ENCODE measurements at places on chromosomes 5 and 9.

DNA sequence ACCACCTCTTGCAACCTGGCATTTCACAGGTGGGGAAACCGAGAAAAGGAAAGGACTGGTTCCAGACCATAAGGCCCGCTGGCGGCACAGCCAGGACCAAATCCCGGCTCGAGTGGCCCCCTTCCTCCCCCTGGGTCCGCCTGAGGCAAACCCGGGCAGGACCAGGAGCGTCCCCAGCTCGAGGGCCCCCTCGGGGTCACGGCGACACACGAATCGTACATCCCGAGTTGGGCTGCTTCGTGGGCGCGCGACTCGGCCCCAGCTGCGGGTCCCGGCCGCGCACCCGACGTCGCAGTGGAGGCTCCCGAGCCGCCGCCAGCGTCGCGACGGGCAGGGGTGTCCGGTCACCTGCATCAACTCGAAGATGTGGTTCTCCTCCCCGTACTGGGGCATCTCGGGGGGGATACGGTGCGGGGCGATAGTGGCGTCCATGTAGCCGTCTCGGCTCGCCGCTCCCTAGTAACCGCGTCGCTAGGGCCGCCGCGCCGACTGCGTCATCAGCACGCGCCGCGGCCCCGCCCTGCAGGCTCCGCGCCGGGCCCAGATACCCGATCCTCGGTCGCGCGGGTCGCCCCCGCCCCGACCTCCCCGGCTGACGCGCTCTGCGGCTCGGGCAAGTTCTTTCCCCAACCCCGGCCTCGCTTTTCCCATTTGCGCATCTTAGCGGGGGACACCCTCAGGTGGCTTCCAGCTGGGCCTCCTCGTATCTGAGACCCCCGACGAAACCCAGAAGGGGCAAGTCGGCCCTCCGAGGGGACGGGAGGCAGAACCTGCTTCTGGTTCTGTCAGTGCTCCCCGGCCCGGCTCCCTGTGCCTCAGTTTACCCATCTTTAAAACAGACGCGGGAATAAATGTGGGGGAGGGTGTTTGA, at the start of gene AK8:
TSS of gene AK8 (minus strand) at position 461 of the 871 bp plus-strand sequence. CDS start at position 432, 29 bp downstream.
- peak; percentile 58 for DNase-seq

DNA sequence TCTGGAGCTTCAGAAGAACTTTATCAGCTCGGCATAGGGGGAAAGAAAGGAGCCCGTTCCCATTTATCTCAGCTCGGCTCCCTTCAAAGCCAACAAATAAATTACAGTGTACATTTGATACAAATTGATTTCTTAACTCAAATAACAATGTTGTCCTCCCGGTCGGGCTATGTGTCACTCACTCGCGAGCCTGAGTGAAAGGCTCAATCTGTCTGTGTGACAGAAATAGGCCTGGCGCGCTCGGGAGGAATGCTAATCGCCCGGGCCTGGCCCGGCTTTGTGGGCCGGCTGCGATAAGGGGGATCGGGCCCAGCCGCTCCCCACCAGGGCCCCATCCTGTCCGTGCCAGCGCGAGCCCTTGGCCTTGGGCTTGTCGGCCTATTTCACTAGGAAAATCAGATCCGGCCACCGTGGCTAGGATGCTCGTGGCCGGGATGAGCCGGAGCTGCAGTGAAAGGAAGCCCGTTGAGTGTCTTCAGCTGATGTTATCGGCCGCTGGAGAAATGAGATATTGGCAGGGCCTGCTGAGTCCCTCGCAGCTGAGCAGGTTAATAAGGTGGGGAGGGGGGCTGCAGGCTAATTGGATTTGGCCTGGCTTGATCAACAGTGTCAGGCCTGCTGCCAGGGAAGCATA, 258.7 kb downstream of the IRX1 start:
- no peak for DNase-seq

DNA sequence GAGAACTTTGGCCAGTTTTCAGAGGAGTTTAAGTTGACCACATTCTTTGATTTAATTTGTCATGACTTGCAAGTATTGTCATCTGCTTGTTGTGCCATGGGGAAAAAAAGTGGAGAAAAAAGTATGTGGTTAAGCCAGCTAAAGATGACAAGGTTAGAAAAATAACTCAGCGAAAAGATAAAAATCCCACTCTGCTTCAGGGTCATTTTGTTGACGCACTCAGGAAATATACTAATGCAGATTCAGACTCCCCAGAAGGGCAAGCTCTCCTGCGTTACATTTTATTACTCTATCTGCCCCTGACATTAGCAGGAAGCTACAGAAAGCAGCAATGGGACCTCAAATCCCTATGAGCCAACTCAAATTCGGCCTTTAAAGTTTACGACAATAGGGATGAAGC, 27.6 kb upstream of the TESK1 start:
- no peak for DNase-seq

GRCh38 chr5:54844905-54845566, 140.4 kb downstream of the ESM1 start:
- DNase-seq, result no peak

- no peak for DNase-seq
Measured at GRCh38 chr9:38687992-38688391, 31.9 kb downstream of the FAM240B start.

DNA sequence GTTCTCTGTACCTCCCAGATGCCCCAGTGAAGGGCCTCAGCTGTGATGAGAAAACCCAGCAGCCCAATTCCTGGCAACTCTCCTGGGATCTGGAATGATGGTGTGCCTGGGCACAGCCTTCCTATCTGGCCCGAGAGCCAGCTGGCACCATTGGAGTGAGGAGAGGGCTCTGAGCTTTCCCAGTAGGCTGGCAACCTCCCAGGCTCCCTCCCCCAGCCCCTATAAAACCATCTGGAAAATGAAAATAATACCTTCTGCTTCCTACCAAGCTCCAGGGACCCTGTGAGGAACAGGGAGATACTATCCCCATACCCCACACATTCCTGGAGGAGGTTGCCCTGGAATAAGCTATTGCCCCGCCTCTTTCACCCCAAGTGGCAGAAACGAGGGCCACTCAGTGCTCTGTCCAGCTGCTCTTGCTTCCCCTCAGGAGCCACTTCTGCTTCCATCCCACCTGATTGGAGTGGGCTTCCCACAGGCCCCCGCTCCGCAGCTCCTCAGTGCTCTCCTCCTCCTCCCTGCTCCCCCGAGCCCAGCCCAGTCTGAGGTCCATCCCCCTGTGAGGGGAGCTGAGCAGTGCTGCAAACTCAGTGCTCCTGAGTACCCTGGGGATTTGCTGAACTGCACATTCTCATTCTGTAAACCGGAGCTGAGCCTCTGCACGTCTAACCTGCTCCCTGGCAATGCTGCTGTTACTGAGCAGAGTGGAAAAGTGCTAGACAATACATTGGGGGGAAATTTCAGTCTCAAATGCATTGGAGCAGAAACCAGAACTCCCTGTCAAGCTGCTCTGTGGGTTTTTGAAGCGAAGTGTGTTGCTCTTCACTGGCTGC, 74.7 kb downstream of the THBS4 start:
- no peak for DNase-seq

DNA sequence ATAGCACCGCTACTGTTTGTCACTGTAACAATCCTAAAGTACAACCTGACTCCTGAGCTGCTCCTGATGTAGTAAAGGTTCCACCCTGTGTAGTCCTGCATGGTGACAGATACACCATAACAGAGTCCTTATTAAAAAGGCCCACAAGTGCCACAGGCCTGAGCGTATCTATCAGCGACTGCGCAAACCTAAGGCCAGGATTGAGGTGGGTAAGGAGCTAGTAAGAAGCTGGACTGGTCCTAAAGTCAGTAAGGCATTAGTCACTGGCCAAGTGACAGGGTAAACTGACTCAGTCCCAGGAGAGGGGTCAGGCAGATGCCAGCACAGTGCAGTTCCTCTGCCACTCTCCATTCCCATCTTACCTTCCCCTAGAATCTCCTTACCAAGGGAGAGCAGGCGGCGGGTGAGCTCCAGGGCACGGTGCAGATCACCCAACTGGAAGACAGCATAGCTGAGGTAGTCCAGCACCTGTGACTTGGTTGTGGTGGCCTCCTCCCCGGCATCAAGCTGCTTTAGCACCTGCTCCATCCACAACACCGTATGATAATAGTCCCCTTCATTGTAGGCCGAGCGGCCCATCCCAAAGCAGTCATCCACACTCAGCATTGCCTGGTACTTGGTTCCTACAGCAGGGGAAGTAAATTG, 17.6 kb downstream of the P4HA2 start:
- no peak for DNase-seq

GRCh38 chr5:74337254-74337983, 303.1 kb downstream of the ENC1 start:
- no peak for DNase-seq

- DNase-seq, result no peak
Measured at GRCh38 chr9:121206516-121207370, 5.1 kb upstream of the RAB14 start.

DNA sequence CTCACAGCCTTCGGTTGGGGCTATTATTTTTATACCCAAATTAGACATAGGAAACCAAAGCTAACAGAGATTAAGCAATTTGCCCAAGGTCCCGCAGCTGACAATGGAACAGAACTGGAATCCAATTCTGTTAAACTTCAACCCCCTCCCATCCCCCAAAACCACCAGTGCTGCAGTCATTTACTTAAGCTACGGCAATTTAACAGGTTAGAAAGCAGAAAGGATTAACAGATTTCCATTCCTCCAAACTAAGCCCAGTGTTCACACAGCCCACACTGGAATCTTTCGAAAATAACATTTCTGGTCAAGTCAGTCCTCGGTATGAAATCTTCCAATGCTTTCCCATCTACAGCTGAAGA, 1023.1 kb upstream of the DMAC1 start:
- DNase-seq, result no peak

- no peak for DNase-seq
Measured at GRCh38 chr9:101487443-101487840, 46.2 kb upstream of the RNF20 start.

DNA sequence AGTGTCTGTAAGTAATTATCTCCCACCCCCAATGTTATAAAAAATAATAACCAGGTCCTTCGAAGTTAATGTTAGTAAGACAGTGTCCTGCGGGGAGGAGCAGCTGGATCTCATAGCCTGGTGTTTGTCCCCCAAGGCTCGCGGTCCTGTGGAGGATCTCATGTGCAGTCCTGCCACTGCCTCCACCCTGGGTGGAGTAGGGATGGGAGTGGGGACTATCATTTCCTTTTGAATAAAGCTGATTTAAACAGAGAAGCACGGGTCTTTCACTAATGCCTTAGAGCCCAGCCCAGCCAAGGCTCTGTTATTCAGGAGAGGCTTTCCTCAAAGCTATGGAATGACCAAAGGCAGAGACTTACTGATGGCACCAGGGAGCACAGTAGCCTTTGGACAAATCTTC, 40.2 kb downstream of the SUB1 start:
- no peak for DNase-seq

DNA sequence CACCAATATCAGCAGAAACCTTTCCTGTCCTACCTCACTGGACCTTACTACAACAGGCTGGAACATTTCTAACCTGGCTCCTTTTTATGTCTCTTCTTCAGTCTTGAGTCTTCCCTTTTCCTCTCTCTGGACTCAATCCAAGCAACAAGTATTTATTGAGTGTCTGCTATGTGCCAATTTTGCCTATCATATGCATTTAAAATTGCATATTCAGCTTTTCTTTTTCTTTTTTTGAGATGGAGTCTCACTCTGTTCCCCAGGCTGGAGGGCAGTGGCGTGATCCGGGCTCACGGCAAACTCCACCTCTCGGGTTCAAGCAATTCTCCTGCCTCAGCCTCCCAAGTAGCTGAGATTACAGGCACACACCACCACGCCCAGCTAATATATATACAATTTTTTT, 65.8 kb downstream of the MEIKIN start:
- DNase-seq, result no peak

DNA sequence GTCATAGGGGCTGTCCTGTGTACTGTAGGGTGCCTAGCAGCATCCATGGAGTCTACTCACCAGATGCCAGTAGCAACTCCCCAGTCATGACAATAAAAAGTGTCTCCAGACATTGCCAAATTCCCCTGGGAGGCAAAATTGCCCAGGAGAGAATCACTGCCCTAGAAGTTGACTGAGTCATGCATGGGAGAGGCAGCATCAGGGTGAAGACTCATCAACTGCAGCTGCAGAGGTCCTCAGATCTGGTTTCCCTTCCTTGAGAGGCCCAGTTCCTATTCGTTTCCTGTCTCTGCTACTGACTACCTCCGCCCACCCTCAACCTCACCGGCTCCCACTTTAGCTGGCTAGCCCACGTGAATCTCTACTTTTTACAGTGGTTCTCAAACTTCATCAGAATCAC, 88.6 kb upstream of the AGXT2 start:
- DNase-seq, result no peak

- no peak for DNase-seq
Measured at GRCh38 chr5:42403236-42403635, 20.0 kb upstream of the GHR start.

GRCh38 chr5:26700759-26701384, 337.5 kb downstream of the CDH9 start:
- no peak for DNase-seq

DNA sequence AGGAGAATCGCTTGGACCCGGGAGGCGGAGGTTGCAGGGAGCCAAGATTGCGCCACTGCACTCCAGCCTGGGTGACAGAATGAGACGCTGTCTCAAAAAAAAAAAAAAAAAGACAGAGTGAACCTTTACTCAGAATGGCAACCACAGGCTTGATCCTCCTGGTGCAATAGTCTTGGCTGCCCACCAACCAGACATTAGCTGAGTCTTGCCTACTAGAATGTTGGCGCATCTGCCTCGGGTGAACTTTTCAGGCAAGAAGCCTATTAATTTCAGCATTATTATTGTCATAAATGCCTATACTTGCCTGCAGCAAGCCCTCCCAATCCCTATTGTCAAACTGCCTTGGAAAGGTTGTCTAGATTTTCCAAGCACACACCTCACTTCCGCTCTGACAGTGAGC, 4.2 kb downstream of the SERINC5 start:
- no peak for DNase-seq

- no peak for DNase-seq
Measured at GRCh38 chr5:108280248-108280647, 101.7 kb downstream of the FBXL17 start.

DNA sequence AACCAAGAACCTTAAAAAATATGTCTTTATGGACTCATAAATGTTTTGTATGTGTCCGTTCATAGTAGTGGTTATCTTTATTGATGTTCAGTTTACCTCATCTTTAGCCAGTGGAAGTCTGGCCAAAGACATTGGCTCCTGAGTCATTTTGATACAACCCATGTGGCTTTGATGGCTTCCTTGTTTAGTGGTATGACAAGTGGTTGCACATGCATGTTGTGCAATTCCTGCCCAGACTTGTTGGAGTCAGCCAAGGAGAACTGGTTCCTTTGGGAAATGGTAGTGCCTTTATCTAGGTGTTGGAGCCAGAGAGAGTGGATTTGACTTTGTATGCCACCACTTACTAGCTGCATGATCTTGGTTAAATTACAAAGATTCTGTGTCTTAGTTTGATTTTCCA, 94.3 kb downstream of the RPS23 start:
- no peak for DNase-seq

GRCh38 chr5:106759581-106759980, 911.2 kb downstream of the EFNA5 start:
- DNase-seq, result no peak

- no peak for DNase-seq
Measured at GRCh38 chr9:113653746-113654604, 190.4 kb downstream of the RGS3 start.

GRCh38 chr9:115216873-115217272, 98.9 kb upstream of the TNC start:
- DNase-seq, result no peak

- DNase-seq, result no peak
Measured at GRCh38 chr9:124813501-124814163, 36.7 kb downstream of the OLFML2A start.

All from stimulated activated CD8-positive, alpha-beta memory T cell treated with anti-CD3 and anti-CD28 coated beads, Interleukin-7, amount 100 ng/mL, for 1 hour (primary cell).